WTC11 (cell line): ENCODE measurements at places on chromosomes 2 and 18.

- peaks cover 27% of the 10 kb centered on the region for H3K27me3 ChIP-seq
- no peak for DNase-seq
- H3K27ac ChIP-seq, result peak overlapping the region; percentile 69
- H3K4me3 ChIP-seq, result peak overlapping the region; percentile 90
Measured at GRCh38 chr2:84906900-84907714, 1.7 kb downstream of the TMSB10 start.

GRCh38 chr2:167181134-167181533, 292.9 kb downstream of the XIRP2 start:
- no peak overlapping the region for H3K27ac ChIP-seq
- H3K36me3 ChIP-seq, result peaks cover 4% of the 10 kb centered on the region; the same call in 1 of the 2 replicates
- no peaks in the 10 kb centered on the region for H3K4me1 ChIP-seq

GRCh38 chr2:82913566-82913965, 1545.5 kb downstream of the SUCLG1 start:
- H3K27me3 ChIP-seq, result no peaks in the 10 kb centered on the region
- H3K4me3 ChIP-seq, result no peak overlapping the region
- no peaks in the 10 kb centered on the region for H3K4me1 ChIP-seq
- no peaks in the 10 kb centered on the region for H3K36me3 ChIP-seq

GRCh38 chr2:167398873-167399272, 510.6 kb downstream of the XIRP2 start:
- no peak for DNase-seq
- H3K36me3 ChIP-seq, result peaks cover 17% of the 10 kb centered on the region
- no peak overlapping the region for H3K4me3 ChIP-seq
- no peak overlapping the region for H3K27ac ChIP-seq
- H3K4me1 ChIP-seq, result peaks cover 37% of the 10 kb centered on the region

DNA sequence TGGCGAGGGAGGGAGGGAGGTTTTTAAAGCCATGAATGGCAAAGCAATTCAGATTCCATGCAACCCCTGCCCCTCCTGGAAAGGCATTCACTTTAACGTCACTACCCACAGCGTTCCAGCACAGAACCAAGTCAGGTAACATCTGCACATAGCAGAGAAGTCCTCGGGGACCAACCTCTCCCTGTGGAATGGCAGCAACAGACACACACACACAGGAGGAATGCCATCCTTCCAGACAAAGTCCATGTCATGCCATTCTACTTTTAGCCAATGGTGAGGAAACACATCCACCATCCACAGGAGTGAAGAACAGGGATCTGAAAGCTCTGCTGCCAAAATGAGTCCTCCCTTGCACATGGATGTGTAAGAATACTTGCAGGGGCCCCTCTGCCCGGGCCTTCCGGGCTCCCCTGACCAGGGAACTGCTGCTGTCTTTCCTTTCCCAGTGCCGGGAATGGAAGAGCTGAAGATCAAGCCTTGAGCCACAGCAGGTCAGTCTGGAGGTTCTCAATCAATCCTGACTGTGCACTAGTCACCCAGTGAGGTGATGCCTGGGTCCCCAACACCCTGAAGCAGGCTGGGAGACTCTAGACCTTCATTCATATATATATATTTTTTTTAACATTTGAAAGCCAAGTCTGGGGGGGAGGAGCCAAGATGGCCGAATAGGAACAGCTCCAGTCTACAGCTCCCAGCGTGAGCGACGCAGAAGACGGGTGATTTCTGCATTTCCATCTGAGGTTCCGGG, 63.7 kb downstream of the UXS1 start:
- no peak for DNase-seq
- H3K4me1 ChIP-seq, result peaks cover 12% of the 10 kb centered on the region
- H3K27ac ChIP-seq, result peak overlapping the region; percentile 68
- H3K4me3 ChIP-seq, result peak overlapping the region; percentile 62

GRCh38 chr2:10370895-10371294, 68.2 kb downstream of the HPCAL1 start:
- H3K27me3 ChIP-seq, result no peaks in the 10 kb centered on the region
- no peak overlapping the region for H3K4me3 ChIP-seq
- no peak for DNase-seq
- no peak overlapping the region for H3K27ac ChIP-seq

GRCh38 chr2:187942876-187943275, 348.8 kb upstream of the GULP1 start:
- H3K36me3 ChIP-seq, result no peaks in the 10 kb centered on the region
- 0 out of 2 replicates have a peak, but pooled peaks cover 6% of the 10 kb centered on the region for H3K4me1 ChIP-seq
- no peak overlapping the region for H3K4me3 ChIP-seq
- H3K27me3 ChIP-seq, result no peaks in the 10 kb centered on the region

GRCh38 chr2:228675646-228676045, 494.2 kb upstream of the SPHKAP start:
- H3K4me3 ChIP-seq, result no peak overlapping the region
- no peak overlapping the region for H3K27ac ChIP-seq
- DNase-seq, result no peak
- no peaks in the 10 kb centered on the region for H3K36me3 ChIP-seq
- H3K4me1 ChIP-seq, result no peaks in the 10 kb centered on the region

GRCh38 chr2:3656762-3657721, 958 bp upstream of the ALLC start:
- H3K36me3 ChIP-seq, result no peaks in the 10 kb centered on the region
- peaks cover 20% of the 10 kb centered on the region for H3K4me1 ChIP-seq
- H3K27me3 ChIP-seq, result peaks cover 6% of the 10 kb centered on the region
- DNase-seq, result no peak

- DNase-seq, result no peak
- H3K27me3 ChIP-seq, result no peaks in the 10 kb centered on the region
- peaks cover 25% of the 10 kb centered on the region for H3K4me1 ChIP-seq
- no peak overlapping the region for H3K4me3 ChIP-seq
- H3K27ac ChIP-seq, result peak overlapping the region; percentile 7; the same call in 1 of the 2 replicates
Measured at GRCh38 chr2:226862623-226863022, 26.8 kb downstream of the RHBDD1 start.

DNA sequence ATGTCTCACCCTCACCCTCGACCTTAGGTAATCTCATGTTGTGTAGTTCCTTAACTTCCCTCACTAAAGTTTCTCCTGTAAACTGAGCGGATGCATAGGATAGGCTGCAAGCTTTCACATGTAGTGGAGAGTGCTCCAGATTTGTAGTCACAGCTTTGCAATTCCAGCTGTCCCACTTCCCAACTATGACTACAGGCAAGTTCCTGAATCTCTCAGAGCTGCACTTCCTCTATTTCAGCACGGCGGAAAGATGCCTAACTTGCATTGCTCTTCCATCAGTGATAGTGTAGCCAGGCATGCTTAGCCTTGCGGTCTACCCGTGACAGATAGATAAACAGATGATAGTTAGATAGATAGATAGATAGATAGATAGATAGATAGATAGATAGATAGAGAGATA, 183.1 kb upstream of the CCDC68 start:
- H3K4me1 ChIP-seq, result no peaks in the 10 kb centered on the region
- no peak overlapping the region for H3K4me3 ChIP-seq
- H3K27me3 ChIP-seq, result no peaks in the 10 kb centered on the region
- DNase-seq, result no peak
- no peak overlapping the region for H3K27ac ChIP-seq

GRCh38 chr2:162490761-162491470, 147.0 kb downstream of the GCA start:
- DNase-seq, result no peak
- peaks cover 37% of the 10 kb centered on the region for H3K36me3 ChIP-seq
- H3K27me3 ChIP-seq, result no peaks in the 10 kb centered on the region
- H3K4me3 ChIP-seq, result no peak overlapping the region

DNA sequence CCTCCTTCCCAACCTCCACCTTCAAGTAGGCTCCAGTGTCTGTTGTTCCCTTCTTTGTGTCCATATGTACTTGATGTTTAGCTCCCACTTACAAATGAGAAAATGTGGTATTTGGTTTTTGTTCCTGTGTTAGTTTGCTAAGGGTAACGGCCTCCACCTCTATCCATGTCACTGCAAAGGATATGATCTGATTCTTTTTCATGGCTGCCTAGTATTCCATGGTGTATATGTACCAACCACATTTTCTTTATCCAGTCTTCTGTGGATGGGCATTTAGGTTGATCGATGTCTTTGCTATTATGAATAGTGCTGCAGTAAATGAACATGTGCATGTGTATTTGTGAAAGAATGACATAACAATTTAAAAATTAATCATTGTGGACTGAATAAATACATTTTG, 19.5 kb upstream of the TFPI start:
- no peak overlapping the region for H3K4me3 ChIP-seq
- peaks cover 29% of the 10 kb centered on the region for H3K4me1 ChIP-seq
- peaks cover 20% of the 10 kb centered on the region for H3K36me3 ChIP-seq

DNA sequence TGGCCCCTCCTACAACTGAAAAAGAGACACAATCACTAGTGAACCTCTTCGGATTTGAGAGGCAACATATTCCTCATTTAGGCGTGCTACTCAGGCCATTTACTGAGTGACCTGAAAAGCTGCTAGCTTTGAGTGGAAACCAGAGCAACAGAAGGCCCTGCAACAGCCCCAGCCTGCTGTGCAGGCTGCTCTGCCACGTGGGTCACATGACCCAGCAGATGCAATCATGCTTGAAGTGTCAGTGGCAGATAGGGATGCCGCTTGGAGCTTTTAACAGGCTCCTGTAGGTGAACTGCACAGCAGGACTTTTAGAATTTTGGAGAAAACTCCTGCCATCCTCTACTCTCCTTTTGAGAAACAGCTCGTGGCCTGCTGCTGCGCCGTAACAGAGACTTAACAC, 578.6 kb upstream of the RAB6C start:
- H3K4me1 ChIP-seq, result no peaks in the 10 kb centered on the region
- no peak overlapping the region for H3K4me3 ChIP-seq
- no peak overlapping the region for H3K27ac ChIP-seq
- H3K36me3 ChIP-seq, result no peaks in the 10 kb centered on the region
- DNase-seq, result no peak

DNA sequence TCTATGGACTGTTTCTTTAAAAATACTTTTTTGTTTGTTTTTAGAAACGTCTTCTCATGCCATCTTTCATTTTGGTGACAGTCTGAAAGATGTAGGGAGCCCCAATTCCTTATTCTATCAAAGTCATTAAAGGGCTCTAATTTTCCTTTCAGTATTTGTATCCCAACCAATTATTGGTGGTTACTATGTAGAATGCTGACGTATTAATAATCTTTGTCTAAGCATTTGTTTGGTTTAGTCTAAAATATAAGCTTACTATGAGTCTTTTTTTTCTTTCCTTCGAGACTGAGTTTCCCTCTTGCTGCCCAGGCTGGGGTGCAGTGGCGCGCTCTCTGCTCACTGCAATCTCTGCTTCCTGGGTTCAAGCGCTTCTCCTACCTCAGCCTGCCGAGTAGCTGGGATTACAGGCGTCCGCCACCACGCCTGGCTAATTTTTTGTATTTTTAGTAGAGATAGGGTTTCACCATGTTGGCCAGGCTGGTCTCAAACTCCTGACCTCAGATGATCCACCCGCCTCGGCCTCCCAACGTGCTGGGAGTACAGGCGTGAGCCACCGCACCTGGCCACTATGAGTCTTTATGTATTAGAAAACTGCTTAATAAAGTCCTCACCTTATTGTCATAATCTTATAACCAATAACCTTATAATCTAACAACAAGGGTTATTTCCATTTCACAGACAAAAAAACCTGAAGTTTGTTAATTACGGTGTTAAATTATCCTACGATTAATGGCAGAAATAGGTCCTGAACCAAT, 849 bp upstream of the VRK2 start:
- H3K4me1 ChIP-seq, result peaks cover 40% of the 10 kb centered on the region
- peak overlapping the region; percentile 74 for H3K4me3 ChIP-seq
- H3K27ac ChIP-seq, result peak overlapping the region; percentile 92
- no peak for DNase-seq
- no peaks in the 10 kb centered on the region for H3K27me3 ChIP-seq

GRCh38 chr2:71003396-71003795, 8.7 kb upstream of the TEX261 start:
- H3K4me1 ChIP-seq, result peaks cover 18% of the 10 kb centered on the region
- peaks cover 31% of the 10 kb centered on the region for H3K27me3 ChIP-seq
- H3K36me3 ChIP-seq, result no peaks in the 10 kb centered on the region
- DNase-seq, result no peak
- no peak overlapping the region for H3K27ac ChIP-seq

DNA sequence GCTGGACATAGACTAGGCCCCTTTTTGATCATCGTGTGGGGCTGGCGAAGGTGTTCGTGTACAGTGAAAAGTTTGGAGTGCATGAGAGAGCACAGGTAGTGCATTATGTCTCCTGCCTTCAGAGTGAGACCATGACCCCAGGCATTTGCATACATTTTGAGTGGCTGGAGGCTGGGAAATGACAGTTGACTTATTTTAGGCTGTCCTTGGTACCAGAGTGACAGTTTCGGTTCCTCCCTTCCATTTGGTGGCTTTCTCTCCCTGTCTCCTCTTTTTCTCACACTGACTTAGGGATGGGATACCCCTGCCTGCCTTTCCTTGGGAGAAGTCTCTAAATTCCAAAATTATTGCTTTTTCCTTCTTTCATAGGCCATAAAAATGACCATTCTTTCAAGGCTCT, 20.1 kb downstream of the SERPINB12 start:
- no peaks in the 10 kb centered on the region; the same call in 1 of the 2 replicates for H3K27me3 ChIP-seq
- no peak for DNase-seq
- no peaks in the 10 kb centered on the region for H3K36me3 ChIP-seq
- no peaks in the 10 kb centered on the region for H3K4me1 ChIP-seq
- H3K4me3 ChIP-seq, result no peak overlapping the region

- H3K27me3 ChIP-seq, result no peaks in the 10 kb centered on the region
- H3K27ac ChIP-seq, result no peak overlapping the region
- 0 out of 2 replicates have a peak, but pooled peaks cover 3% of the 10 kb centered on the region for H3K4me1 ChIP-seq
- DNase-seq, result no peak
- no peak overlapping the region for H3K4me3 ChIP-seq
Measured at GRCh38 chr2:76556018-76556417, 845.3 kb upstream of the GCFC2 start.

- H3K27ac ChIP-seq, result no peak overlapping the region
- H3K27me3 ChIP-seq, result no peaks in the 10 kb centered on the region
- DNase-seq, result no peak
- H3K4me1 ChIP-seq, result no peaks in the 10 kb centered on the region
Measured at GRCh38 chr2:28055325-28055970, 164.9 kb downstream of the BABAM2 start.

DNA sequence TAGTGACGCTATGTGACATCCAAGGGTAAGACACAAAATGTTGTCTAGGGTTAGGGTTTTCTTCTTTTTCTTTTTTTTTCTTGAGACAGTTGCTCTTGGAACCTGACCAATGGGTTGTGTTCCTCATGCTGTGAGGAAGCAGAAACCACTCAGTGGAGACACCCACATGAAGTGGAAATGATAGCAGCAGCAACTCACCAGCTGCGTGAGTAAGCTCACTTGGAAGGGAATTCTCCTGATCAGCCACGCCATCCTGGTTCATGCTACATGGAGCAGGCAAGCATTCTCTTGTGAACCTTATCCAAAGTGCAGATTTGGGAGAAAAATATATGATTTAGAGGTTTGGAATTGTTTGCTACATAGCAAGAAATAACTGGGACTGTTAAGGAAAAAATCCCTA, 863.7 kb downstream of the EPHA4 start:
- peaks cover 10% of the 10 kb centered on the region for H3K4me1 ChIP-seq
- H3K36me3 ChIP-seq, result 0 out of 2 replicates have a peak, but pooled peaks cover 3% of the 10 kb centered on the region
- H3K27ac ChIP-seq, result no peak overlapping the region
- DNase-seq, result no peak
- no peaks in the 10 kb centered on the region for H3K27me3 ChIP-seq

DNA sequence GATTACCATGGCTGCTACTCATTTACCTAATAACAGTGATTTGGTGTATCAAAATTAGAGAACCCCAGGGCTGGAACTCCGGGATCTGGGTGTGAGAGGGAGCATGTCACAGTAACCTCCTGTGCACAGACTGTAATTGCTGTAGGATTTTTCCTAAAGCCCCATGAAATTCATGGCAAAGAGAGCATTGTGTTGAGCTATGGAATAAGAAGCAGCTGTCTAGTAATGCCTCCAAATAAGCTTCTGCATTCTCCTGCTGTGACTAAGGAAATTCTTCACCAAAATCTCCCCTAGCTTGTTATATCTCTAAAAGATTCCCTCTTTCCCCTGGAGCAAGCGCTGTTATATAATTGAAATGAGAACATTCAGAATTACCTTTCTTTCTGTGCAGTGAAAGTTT, 158.1 kb upstream of the SPATS2L start:
- H3K36me3 ChIP-seq, result peaks cover 70% of the 10 kb centered on the region
- no peaks in the 10 kb centered on the region for H3K4me1 ChIP-seq
- no peak for DNase-seq
- peaks cover 8% of the 10 kb centered on the region for H3K27me3 ChIP-seq
- no peak overlapping the region for H3K4me3 ChIP-seq
